ENCODE measurements at places on chromosomes 11 and 22. TPM values are rescaled to one million over a fixed set of nuclear protein-coding genes. Genes with fewer than 3 reads are reported as not detected.

GRCh38 chr22:49157529-49158339 is 669.9 kb downstream of the BRD1 start:
- DNase-seq: no peak

UPK2 gene
- total RNA-seq: not detected

AQP11 gene
- 0.33 TPM for total RNA-seq

DNA sequence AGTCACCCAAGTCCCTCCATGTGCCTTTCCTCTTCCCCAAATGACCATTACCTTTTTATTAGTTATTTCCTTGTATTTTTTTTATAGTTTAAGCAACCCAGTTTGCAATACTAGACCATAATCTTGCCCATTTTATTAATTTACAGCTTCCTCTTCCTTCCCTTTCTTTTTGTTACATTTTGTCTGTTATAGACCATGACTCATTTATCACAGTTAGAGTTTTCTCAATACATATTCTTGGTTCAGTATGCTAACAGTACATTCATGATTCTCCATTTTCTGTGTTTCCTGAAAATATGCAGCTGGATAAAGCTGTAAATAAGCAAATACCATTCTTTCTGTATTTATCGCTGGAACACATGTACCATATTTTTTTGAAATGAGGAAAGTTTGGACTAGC is 376.7 kb upstream of the RAG2 start:
- DNase-seq: no peak

DNA sequence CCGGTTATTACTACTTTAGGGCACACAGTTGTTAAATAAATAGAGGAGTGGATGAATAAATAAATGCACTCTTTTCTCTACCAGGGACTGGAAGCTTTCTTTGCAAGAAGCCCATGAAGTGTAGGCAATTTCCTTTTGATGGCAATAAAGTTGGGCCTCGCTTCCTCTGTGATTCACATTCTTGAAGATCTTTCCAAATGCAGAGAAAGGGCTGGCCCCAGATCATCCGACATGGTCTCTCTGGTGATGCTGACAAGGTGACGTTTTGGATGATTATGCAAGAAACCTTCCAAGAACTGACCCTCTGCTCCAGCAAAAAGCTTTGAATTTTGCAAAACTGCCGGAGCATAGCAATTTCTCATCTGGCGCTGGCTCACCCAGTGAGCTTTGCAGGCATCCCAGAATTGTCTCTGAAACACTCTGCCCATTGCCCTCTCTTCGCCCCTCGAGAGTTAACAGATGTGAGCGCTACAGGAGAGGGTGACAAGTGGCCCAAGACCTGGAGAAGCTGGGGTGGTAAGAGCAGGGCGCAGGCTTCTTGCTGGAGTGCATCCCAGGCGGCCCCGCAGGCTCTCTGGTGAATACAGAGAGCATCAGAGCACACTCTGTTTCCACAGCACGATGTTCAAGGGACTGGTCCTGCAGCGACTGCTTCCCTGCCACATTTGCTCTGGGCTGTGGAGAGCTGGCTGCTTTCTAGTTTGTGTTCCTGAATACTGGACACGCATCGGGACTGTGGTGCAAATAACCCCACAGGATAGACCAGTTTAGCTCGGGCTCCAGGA is 11.5 kb upstream of the IFT27 start:
- DNase-seq: no peak

DNA sequence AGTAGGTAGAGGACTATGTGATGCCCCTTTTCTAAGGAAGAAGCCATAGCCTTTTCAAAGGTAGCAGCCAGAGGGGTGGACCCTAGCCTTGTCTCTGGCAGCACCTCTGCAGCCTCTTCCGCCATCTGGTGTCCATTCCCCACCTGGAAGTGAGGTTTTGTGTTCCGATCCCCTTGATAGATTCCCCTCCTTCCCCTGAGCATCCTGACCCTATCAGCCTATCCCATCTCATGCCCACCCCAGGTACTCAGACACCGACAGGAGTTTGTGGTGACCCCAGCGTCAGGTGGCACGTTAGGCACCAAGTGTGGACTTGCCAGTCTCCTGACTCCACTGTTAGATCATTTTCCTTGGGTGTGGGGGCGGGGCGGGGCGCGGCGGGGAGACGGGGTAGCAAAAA is 398 bp upstream of the FAM89B start:
- DNase-seq: no peak

GRCh38 chr11:120712881-120713280 is 201.3 kb downstream of the GRIK4 start:
- DNase-seq: no peak

GRCh38 chr11:31794548-31794947 is 16.6 kb downstream of the PAX6 start:
- no peak for DNase-seq

GRCh38 chr11:61377461-61378160 is 14.8 kb upstream of the TMEM216 start:
- no peak for DNase-seq

GRIA4 gene
- total RNA-seq: 8.7 TPM

HORMAD2 gene
- total RNA-seq: not detected

DNA sequence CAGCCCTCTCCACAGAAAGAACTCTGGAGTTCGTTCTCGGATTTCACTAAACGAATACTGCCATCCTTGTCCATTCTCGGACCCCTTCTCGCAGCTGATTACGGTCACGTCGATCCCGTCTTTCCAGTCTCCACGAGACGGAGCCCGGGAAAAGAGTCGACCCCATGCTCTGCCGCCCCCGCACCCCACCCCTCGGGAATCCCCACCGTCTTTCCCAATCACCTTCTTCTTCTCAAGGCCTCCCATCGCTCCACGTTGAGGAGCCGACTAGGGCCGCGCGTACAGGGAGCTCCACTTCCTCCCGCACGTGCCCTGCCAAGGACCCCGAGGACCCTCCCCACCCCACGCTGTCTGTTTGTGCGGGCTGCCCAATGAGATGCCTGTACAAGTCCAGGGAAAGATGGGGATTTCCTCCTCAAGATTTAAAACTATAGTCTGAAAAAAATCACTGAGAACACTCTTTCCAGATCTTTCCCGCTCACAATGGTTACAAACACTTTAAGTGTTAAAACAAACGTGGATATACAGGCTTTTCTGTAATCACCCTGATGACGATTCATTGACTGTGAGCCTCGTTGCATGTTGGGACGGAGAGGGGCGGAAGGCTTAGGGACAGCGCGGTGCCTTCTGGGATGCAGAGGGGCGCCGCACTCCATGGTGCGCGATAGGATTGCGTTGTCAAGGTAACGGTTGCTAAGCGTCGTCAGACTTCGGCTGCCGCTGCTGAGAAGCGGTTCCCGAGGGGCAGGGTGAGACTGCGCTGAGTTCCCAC is at the start of gene PES1:
Gene PES1 (minus strand): TSS at position 323 of the 772 bp plus-strand sequence. CDS start 77 bp downstream, at position 246.
- DNase-seq: peak; percentile 90

GRCh38 chr11:56577621-56578020 is at the start of gene OR5M10:
Gene OR5M10, minus strand, starts transcription at chr11:56577721. Its CDS starts 0 bp downstream, at chr11:56577721.
- no peak for DNase-seq

DNA sequence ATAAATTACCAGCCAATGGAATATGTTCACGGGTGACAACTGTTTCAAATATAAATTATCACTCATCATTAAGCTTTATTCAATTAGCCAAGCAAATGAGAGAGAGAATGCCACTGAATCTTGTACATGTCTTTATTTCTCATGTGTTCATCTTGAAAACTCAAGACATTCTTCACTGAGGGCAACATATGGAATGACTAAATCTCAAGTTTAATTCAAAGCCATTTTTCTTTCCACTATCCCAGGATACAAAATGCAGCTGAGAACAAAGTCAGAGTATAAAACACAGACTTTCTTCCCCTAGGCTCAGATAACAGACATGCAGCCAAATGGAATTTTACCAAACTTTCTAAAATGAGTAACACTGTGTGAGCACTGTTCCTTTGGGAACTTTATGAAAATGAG is 12.1 kb upstream of the BBOX1 start:
- no peak for DNase-seq

DNA sequence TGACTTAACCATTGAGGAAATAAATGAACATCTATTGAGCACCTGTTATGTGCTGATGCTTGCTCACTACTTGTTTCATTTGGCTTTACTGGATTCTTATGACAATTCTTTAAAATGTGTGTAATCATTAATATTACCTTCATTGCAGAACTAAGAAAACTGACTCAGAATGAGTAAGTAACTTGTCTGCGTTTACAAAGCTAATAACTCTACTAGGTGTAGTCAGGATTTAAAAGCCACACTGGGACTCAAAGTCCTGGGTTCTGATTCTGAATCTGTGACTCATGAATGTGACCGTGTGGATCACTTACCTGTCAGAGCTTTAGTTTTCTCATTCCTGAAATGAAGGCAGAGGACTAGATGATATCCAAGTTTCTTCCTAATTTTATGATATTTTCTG is 23.4 kb upstream of the KIRREL3 start:
- DNase-seq: no peak

Data from endothelial cell (in vitro differentiated cells).